ENCODE measurements at places on chromosomes 1 and 21.

DNA sequence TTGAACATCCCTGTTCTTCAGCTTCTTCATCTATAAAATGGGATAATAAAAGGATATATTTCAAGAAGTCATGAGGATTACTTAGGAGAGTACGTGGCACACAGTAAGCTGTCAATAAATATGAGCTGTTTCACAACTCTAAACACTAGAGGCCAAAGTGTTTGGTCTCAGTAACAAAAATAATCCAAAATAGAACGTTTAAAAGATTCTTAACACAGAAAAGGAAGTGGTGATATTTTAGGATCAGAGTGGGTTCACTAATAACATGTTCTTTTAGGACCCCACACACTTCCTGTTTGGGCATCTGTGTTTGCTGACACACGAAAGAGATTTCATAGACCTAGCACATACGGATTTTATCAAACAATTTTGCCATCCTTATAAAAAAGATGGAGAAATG, 32.9 kb downstream of the TNFSF18 start:
- DNase-seq, result no peak

GRCh38 chr1:159752135-159752580, 28.6 kb upstream of the DUSP23 start:
- DNase-seq, result peak; percentile 53

DNA sequence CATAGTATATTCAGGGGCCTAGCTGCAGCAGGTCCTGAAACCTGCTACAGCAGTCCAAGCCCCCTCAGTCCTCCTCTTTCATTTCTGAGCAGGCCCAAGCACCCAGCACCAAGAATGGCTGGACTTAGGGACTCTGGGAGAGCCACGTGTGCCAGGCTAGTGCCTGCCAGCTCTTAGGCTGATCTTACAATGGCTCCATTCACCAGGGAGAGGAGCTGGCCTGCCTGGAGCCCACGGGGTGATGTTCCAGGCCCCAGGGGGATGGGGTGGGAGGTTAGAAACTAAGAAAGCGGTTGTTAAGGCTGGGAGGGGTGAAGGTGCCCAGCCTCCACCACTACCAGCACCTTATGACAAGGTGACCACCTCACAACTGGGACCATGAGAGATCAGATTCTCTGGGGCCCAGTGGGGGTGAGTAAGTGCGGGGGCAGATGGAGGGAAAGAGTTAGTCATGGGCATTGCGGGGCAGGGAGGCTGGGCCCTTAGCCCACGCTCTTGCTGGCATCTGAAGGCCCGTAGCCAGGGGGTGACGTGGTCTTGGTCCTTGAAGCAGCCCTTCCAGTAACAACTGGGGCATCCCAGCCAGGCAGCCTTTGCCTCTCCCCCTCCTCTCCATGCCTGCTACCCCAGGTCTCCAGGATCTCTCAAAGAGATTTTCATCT, 30.3 kb upstream of the CLIC4 start:
- DNase-seq, result no peak

- no peak for DNase-seq
Measured at GRCh38 chr1:172142324-172142723, 278.2 kb upstream of the C1orf105 start.

DNA sequence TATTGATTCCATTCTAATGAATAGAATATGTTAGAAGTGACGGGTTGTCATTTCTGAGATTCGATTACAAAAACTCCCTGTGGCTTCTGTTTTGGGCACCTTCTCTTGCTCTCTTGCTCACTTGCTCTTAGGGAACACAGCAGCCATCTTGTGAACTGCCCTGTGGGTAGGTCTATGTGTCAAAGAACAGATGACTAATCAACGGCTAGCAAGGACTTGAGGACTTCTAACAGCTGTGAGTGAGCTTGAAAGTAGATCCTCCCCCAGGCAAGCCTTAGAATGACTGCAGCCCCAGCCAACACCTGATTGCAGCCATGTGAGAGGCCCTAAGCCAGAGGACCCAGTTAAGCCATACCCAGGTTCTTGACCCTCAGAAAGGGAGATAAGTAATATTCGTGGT, 49.3 kb downstream of the AZIN2 start:
- no peak for DNase-seq
